Fibroblast of lung (primary cell): ENCODE measurements at places on chromosomes 1 and 21.

DNA sequence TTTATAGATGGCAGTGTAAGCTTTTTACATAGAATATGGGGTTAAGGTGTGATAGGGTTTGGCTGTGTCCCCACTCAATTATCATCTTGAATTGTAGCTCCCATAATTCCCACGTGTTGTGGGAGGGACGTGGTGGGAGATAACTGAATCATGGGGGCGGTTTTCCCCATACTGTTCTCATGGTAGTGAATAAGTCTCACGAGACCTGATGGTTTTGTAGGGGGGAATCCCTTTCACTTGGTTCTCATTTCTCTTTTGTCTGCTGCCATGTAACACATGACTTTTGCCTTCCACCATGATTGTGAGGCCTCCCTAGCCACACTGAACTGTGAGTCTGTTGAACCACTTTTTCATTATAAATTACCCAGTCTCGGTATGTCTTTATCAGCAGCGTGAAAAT lies 290.3 kb upstream of the B3GALT2 start:
- no peak for DNase-seq

DNA sequence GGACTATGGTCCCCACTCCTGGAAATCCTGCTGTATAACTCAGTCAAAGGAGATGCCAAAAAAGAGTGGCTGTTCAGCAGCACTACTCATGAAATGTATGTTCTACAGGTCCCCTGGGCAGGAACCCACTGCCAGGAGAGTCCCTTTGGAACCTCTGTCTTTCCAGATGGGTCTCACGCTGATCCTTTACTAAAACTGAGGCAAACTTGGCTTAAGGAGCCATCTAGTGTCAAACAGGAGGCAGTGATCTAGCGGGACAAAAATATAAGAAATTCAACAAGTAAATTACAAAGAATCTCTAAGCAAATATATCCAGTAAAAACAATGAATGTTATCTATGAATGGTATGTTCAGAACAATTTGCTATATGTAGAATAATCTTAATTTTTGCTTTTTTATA lies 80.5 kb upstream of the PRMT6 start:
- no peak for DNase-seq

DNA sequence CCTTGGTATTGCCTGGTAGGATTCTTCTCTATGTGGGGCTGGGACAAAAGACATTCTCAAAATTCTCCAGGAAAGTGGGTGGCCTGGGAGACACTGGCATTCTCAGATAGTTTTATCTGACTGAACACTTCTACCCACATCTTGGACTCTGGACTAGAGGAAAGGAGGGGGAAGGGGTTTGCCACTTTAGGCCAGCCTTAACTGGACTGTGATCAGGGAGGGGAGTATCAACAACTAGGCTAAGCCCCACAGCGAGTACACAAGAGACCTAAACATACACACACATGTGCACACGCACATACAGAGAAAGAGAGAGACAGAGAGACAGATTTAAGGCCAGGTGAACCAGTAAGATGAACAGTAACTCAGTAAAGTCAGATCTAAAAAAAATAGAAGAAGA lies 1.2 kb upstream of the SEMA6C start:
- no peak for DNase-seq

DNA sequence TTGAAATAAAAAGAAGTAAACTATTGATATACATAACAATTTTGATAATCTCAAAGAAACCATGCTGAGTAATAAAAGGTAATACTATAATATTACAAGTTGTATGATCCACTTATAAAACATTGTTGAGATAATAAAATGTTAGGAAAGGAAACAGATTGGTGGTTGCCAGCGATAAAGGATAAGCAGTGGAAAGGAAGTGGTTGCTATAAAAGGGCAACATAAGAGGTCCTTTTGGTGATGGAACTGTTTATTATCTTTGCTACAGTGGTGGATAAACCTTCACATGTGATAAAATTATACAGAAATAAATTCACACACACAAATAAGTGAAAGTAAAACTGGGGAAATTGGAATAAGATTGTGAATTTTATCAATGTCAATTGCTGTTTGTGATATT lies 15.1 kb downstream of the OR6F1 start:
- no peak for DNase-seq

GRCh38 chr1:980137-980571 lies 1.7 kb downstream of the PERM1 start:
- no peak for DNase-seq

DNA sequence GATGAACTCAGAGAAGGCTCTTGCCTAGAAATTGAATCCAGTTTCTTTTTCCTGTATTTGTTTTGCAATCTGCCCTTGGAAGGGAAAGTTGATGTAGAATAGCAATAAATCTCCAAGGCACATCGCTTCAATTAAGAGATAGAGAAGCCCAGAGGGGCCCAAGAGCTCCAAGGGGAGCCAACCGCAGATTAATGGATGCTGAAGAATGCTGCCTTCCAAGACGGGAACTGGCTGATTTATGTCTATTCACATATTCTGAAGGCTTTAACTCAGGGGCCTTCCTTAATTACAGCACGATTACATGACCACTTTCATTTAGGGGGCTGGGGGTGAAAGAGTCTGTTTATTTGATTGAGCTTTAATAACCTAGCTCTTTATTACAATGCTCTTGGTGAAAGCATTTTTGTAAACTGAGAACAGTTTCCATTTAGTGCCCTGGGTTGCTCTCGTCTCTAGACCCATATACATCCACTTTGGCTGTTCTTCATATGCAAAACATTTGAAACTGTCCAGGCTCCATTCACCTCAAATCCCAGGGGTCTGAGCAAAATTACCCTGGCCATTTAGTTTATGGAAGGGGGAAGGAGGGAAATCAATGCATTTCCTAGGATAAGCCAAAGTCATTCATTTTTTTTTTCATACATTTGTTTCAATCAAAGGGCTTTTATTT lies 87.4 kb upstream of the CLDN14 start:
- no peak for DNase-seq

- no peak for DNase-seq
Observed at GRCh38 chr1:80003250-80003649, 996.7 kb upstream of the ADGRL4 start.

DNA sequence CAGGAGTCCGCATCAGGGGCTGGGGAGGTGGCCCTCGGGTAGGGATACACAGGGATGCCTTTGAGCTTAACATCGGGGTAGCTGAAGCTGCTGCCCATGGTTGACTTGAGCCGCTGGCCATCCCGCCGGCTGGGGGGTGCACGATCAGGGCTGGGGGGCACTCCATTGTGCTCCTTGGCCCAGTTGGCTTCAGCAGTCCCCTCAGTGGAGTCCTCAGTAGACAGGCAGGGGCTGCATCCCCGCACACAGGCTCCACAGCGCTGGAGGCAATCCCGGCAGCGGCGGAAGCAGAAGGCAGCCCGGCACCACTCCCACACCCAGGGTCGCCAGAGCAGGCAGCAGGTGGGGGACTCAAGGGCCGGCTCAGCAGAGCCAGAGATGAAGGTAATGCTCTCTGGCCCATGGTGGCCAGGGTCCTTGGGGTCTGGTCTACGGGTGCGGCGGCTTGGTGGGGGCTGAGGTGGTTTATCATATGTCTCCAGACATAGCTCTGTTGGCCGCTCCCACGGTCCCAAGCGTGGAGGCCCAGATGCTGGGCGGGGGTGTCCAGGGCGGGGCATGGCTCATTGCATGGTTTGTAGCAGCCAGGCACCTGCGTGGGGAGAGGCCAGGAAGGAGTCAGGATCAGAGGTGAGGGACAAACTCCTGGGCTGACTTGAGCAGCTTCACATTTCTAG lies 8.3 kb downstream of the KDF1 start:
- DNase-seq: no peak
